Esophagus (tissue), 2 donors: ENCODE measurements at places on chromosomes 13 and 19. TPM values are rescaled to one million over a fixed set of nuclear protein-coding genes. Genes with fewer than 3 reads are reported as not detected.

C13orf42 gene
- polyA plus RNA-seq, result not detected

OR7A17 gene
- polyA plus RNA-seq, result not detected

TMTC4 gene
- polyA plus RNA-seq, result 5.5 TPM

NLRP4 gene
- not detected for polyA plus RNA-seq

SHISA7 gene
- polyA plus RNA-seq, result not detected
